ENCODE measurements at places on chromosomes 3 and 15.

- no peak for DNase-seq
Measured at GRCh38 chr3:156606729-156607128, 51.8 kb upstream of the SSR3 start.

DNA sequence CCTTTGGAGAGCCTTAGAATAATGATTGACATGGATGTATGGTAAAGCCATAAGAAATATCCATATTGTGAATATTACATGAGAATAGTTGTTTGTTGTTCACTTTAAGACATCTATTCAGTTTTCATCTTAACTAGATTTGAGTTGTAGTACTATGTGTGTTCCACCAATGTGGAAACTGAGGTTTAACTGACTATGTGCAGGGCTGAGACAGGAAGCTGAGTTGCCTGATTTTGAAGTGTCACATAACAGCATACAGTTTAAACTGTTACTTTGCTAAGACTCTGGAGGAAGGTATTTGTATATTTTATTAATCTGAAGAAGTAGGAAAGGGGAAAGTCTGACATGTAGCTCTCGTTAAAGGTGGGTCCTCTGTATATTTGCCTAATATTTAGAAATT, 2.1 kb downstream of the ECT2 start:
- DNase-seq, result no peak

DNA sequence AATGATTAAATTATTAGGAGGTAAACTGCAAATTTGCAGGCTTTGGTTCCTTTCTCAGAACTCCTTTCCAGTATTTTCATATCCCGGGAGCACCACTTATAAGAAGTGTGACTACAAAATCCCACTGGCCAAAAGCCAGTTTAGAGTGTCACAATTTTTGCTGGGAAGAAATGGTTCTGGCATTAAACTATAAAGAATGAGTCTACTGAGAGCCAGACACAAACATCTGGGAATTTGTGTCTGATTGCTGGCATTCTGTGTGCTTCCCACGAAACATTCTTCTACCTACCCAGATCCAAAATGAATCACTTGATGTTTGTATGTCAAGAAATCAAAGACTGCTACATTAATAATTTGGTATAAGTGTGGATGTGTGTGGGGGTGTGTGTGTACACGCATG, 82.8 kb downstream of the DUT start:
- no peak for DNase-seq

GRCh38 chr3:134603480-134603879, 47.3 kb downstream of the KY start:
- no peak for DNase-seq

GRCh38 chr3:139935866-139936817, 1.2 kb downstream of the CLSTN2 start:
- DNase-seq, result peak; percentile 24

GRCh38 chr3:89682556-89682955, 575.1 kb downstream of the EPHA3 start:
- no peak for DNase-seq

GRCh38 chr3:156409694-156410093, 145.2 kb downstream of the SSR3 start:
- DNase-seq, result no peak

GRCh38 chr15:57538821-57539220, 52.9 kb upstream of the MYZAP start:
- no peak for DNase-seq

- DNase-seq, result no peak
Measured at GRCh38 chr3:194632809-194633348, 340 bp downstream of the TMEM44 start.

DNA sequence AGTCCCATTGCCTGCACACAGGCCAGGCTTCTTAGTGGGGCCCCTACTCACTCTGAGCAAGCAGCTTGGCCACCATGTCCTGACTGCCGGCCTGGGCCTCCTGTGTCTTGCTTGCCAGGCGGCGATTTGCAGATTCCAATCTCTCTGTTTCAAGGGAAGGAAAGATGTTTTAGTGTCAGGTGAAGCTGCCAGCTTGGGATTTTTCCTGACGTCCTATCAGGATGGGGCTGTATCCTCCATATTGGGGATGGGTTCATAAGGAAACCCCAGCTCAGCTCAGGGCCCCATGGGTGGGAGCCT, 8.5 kb downstream of the AMOTL2 start:
- DNase-seq, result no peak

- DNase-seq, result peak; percentile 8
Measured at GRCh38 chr15:27826902-27827714, 272.0 kb downstream of the OCA2 start.

Measured in Ammon's horn (tissue), 1 donor.